Hematopoietic multipotent progenitor cell treated with erythropoietin and hydrocortisone succinate and interleukin-3 and kit ligand, for 6 days (in vitro differentiated cells): ENCODE measurements at places on chromosomes 5 and 9.

GRCh38 chr5:132782101-132782500, 5.1 kb upstream of the SEPTIN8 start:
- DNase-seq: no peak

DNA sequence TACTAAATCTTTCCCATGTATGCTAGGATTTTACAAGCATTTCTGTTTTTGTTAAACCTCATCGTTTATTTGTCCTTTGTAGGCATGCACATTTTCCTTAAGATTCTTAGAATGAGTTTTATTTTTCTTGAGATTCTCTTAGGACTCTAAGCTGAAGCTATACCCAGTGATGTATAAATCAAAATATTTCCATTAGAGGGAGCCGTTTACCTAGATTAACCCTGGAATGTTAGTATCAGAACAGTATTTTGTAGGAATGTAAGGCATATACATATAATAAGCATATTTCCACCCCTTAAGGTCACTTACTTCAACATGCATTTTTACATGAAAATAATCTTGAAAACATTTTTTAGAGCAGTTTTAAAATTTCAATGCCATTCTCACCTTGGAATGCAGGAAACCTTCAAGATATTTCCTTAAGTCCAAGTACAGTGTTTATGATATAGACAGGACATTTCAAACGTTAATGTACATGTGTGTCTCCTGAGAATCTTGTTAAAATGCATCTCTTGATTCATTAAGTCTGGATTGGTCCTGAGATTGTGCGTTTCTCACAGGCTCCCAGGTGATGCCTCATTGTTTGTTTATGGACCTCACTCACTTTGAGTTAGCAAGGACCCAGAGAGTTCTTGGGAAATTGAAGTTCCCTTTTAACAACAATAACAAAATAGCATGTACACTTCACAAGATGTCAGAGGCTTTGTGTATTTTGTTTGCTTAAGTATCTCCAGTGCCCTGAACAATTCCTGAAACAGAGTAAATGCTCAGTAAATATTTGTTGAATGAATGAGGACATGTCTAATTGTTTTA, 34.9 kb upstream of the FCHO2 start:
- DNase-seq: peak; percentile 78

GRCh38 chr9:135403733-135404450, 75.7 kb upstream of the PPP1R26 start:
- no peak for DNase-seq

GRCh38 chr5:36089989-36090388, 23.3 kb upstream of the UGT3A2 start:
- peak; percentile 78 for DNase-seq

- no peak for DNase-seq
Observed at GRCh38 chr9:123454361-123454760, 98.4 kb downstream of the CRB2 start.

DNA sequence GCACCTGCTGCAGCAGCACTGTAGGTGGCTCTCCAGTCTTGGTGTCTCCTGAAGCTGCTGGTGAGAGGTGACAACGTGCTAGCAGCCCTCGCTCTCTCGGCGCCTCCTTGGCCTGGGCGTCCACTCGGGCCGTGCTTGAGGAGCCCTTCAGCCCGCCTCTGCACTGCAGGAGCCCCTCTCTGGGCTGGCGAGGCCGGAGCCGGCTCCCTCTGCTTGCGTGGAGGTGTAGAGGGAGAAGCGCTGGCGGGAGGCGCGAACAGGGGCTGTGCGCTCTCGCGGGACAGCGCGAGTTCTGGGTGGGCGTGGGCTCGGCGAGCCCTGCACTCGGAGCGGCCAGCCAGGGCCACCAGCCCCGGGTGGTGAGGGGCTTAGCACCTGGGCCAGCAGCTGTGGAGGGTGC, 62.2 kb upstream of the CNOT6 start:
- DNase-seq: no peak

- no peak for DNase-seq
Observed at GRCh38 chr9:26043431-26043830, 365.2 kb upstream of the TUSC1 start.

DNA sequence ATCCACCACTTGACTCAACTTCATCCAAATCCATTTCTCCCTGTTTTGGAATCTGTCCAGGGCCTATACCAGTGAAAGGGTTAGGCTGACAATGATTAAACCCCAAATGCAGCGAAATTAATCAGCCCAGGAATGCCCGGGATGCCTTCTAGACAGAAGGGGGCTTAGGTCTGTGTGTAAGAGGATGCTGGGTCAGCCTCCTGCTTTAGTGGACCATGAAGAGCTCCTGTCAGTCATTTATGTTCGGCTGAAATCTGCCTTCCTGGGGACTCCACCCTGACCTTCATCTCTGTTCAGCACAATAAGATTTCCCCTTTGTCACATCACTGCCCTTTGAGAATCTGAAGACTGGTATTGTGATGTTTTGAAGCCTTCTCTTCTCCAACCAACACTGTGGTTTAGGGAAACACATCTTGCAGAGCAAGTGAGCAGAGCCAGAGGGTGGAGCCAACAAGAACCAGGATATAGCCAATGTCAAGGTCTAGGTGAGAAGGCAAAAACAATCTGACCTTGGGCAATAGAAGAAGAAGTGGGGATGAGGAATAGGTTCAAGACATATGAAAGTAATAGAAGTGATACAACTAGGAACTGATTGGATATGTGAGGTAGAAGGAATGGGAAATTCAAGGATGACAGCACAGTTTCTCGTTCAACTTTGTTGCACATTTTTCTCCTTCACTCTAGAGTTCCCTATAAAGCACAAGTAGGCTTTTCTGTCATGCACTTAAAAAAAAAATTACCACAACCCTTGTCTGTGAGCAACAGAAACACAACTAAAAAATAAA, 234.4 kb downstream of the ARHGAP26 start:
- no peak for DNase-seq

- DNase-seq: peak; percentile 80
Observed at GRCh38 chr9:123353984-123354591, 1.9 kb upstream of the CRB2 start.

DNA sequence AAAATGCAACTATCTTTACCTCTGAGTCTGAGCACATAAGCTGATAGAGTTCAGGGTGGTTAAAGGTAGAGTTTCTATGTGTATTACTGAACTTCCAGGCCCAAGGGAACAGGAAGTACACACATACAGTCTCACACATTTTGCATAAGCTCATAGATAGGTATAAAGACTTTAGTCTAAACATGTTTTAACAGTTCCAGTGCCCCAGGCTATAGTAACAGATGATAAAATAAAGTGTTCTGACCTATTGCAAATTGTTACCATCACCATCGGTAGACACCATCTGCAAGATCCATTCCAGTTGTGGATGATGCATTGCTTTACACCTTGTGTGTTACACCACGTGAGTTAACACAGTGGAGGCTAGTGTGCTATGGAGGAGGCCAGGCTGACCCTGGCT, 95.8 kb downstream of the TMEM174 start:
- no peak for DNase-seq

DNA sequence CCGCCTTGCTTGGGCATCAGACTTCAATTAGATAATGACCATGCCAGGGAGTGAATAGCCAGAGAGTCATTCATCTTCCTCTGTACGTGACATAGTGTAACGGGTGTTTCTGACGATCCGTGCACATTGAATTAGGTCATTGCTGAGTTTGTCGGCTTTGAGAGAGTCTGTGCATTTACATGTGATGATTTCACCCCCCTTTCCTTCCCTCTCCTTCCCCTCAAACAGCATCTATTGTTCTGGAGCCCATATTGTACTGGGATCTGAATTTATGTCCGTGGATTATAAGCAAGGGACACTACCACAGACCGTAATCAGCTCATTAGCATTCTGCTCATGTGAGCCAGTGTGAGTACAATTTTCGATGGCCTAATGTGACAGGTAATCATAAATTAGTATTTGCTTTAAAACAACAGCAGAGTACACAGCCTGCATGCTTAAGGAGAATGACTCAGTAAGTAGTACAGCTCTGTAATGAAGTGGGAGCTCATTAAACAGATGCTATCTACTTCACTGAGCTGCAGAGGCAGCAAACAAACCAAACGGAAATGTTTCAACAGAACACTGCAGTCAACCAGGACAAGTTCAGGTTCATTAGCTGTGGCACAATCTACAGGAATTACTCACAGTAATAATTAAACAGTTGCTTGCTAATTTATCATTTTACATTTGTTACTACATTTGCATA, 302.1 kb downstream of the CSNK1G3 start:
- peak; percentile 64 for DNase-seq

DNA sequence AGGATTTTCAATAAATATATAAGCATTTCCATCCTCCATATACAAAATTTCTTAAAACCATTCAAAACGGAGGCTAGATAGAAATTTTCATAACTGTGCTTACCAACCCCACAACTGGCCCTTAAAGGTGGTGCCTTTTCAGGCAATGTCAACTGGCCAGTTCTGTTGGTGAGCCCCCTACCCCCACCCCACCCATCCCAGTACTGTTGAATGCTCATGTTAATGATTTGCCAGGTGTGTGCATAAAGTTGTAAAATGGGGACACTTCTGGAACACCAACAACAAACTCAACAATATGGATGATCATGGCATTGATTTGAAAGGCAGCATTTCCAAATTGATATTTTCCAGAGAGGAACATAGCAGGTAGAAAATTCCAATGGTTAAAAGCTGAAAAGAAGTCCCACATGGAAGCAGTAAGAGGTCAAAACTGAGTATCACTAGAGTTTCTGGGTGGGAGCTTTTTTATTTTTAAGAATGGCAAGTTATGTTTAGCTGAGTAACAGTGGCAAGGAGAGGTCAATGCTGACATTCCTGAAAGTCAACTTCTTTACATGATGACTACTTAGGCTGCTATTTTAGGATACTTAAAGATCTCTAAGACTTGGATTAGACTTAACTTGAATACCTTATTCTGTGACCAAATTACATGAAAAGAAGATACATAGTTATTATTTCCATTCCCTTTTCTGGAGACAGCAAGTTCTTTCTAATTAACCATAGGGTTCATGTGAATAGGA, 2.7 kb downstream of the LEAP2 start:
- no peak for DNase-seq

DNA sequence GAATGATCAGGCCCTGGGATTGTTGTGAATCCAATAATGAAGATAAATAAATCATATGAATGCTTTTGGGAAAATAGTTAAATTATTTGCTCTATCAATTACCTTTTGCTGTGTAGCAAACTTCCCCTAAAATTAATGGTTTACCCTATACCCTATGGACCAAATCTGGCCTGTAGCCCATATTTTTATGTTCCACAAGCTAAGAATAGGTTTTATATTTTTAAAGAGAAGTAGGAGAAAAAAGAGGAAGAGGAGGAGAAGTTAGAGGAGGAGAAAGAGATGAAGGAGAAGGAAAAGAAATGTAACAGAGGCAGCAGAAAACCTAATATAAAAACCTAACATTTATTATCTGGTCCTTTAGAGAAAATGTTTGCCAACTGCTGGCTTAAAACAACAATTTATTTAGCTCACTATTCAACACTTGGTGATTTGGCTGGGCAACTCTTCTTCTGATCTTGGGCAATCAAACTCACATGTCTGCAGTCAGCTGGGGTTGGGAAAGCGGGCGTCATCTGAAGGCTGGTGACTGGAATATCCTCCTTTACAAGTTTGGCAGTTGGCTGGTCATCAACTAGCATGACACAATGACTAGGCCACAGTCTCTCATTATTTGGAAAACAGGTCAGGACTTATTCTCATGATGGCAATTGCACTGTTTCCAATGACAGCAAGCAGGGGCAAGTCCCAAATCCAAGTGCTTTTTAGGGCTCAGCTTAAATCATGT, 522.9 kb downstream of the RASEF start:
- DNase-seq: no peak

GRCh38 chr9:71987471-71988371, 72.7 kb downstream of the C9orf57 start:
- DNase-seq: peak; percentile 37

- DNase-seq: no peak
Observed at GRCh38 chr5:139403418-139403786, 487 bp downstream of the SPATA24 start.

GRCh38 chr9:138121438-138122050, 244.0 kb downstream of the CACNA1B start:
- DNase-seq: no peak

- no peak for DNase-seq
Observed at GRCh38 chr9:120381839-120382238, 198.1 kb downstream of the CDK5RAP2 start.

- no peak for DNase-seq
Observed at GRCh38 chr9:90249094-90249493, 393.5 kb downstream of the DIRAS2 start.

DNA sequence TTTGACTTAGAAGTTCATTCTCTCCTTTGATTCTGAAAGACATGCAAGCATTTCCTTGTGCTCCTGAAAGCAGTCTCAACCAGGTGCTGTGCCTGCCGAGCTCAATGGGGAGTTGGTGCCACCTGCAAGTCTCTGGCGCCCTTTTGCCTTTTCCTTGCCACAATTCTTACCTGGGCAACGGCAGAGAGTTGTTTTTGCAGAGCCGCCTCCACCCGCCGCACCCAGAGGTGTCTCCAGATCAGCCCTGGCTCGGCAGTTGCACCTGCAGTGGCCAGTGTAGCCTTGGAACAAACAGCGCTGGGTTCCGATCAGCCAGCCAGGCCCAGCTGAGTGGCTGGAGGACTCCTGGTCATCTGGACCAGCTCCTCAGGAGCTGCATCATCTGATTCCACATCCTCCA, 262.9 kb downstream of the IRX2 start:
- no peak for DNase-seq

- DNase-seq: no peak
Observed at GRCh38 chr5:58156361-58156760, 303.5 kb downstream of the PLK2 start.

DNA sequence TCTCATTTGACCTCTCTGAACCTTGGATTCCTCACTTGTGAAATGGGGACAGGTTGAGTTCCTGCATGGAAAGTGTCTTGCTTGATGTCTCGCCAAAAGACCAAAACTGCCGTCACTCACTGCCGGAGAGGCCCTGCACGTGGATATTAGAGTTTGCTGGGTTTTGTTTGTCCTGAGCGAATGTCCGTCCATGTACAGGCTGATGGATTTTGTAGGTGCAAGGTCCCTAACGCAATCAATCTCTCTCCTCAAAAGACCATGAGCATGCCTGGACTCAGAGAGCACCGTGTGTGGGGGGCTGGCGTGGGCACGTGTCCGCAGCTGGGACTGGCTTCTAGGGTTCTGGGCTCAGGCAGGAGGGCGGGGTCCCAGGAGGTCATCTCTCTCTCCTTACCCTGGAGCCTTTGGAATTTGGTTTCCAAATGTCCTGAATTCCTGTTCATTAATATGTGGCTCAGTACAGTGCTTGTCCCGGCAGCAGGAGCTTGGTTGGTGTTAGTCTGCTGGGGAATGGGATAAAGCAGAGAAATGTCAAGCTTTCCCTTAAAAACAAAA, 146.0 kb upstream of the IER5L start:
- DNase-seq: no peak

DNA sequence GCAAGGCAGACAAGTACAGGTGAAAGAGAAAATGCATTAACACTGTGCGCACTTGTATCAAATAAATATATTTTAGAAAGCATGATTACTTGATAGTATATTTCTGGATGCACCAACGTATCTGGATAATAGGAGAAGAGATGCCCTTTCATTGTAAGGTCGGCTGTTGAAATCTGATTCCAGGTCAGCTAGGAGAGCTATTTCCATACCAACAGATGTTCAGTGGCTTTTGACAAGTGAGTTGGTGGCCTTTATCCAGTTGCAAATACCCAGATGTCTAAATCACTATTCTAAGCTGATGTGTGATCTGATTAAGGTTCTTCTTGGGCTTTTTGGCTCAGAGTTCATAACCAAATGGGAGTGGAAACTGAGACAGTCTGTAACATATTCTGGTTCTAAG, 128.2 kb upstream of the TBCA start:
- no peak for DNase-seq
